ENCODE measurements at places on chromosomes 13 and 19. TPM values are rescaled to one million over a fixed set of nuclear protein-coding genes. Genes with fewer than 3 reads are reported as not detected.

GRCh38 chr13:42040730-42041010 is 7.8 kb upstream of the DGKH start:
- DNase-seq, result no peak
- H3K27ac ChIP-seq, result no peak overlapping the region
- peaks cover 10% of the 10 kb centered on the region for H3K4me1 ChIP-seq
- peak overlapping the region; percentile 73 for H3K4me3 ChIP-seq
- H3K36me3 ChIP-seq, result no peaks in the 10 kb centered on the region

- DNase-seq, result no peak
- no peak overlapping the region for H3K27ac ChIP-seq
- H3K36me3 ChIP-seq, result no peaks in the 10 kb centered on the region
Observed at GRCh38 chr13:30165796-30166195, 141.6 kb downstream of the KATNAL1 start.

Gene RFX2
- total RNA-seq, result 8.7 TPM

- no peak overlapping the region for H3K4me3 ChIP-seq
- 0 out of 2 replicates have a peak, but pooled peaks cover 12% of the 10 kb centered on the region for H3K4me1 ChIP-seq
- no peak for DNase-seq
- no peak overlapping the region for H3K27ac ChIP-seq
- H3K27me3 ChIP-seq, result 0 out of 2 replicates have a peak, but pooled peaks cover 3% of the 10 kb centered on the region
Observed at GRCh38 chr19:32813862-32814425, 55.6 kb downstream of the SLC7A9 start.

GRCh38 chr13:112755331-112755730 is 65.5 kb downstream of the ATP11A start:
- peaks cover 10% of the 10 kb centered on the region for H3K4me1 ChIP-seq
- no peak overlapping the region for H3K27ac ChIP-seq
- no peaks in the 10 kb centered on the region for H3K27me3 ChIP-seq

GRCh38 chr13:73059460-73060250 is 850 bp downstream of the KLF5 start:
- peaks cover 68% of the 10 kb centered on the region for H3K4me1 ChIP-seq
- peak overlapping the region; percentile 89 for H3K4me3 ChIP-seq
- no peaks in the 10 kb centered on the region for H3K27me3 ChIP-seq
- peak overlapping the region; percentile 96 for H3K27ac ChIP-seq
- peak; percentile 73 for DNase-seq

- no peak overlapping the region for H3K27ac ChIP-seq
- no peaks in the 10 kb centered on the region for H3K36me3 ChIP-seq
- no peaks in the 10 kb centered on the region for H3K27me3 ChIP-seq
- DNase-seq, result no peak
- peak overlapping the region; percentile 77 for H3K4me3 ChIP-seq
Observed at GRCh38 chr19:925087-925525, 729 bp upstream of the ARID3A start.

DNA sequence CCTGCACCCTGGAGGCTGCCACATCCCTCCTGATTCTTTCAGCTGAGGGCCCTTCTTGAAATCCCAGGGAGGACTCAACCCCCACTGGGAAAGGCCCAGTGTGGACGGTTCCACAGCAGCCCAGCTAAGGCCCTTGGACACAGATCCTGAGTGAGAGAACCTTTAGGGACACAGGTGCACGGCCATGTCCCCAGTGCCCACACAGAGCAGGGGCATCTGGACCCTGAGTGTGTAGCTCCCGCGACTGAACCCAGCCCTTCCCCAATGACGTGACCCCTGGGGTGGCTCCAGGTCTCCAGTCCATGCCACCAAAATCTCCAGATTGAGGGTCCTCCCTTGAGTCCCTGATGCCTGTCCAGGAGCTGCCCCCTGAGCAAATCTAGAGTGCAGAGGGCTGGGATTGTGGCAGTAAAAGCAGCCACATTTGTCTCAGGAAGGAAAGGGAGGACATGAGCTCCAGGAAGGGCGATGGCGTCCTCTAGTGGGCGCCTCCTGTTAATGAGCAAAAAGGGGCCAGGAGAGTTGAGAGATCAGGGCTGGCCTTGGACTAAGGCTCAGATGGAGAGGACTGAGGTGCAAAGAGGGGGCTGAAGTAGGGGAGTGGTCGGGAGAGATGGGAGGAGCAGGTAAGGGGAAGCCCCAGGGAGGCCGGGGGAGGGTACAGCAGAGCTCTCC is 6.9 kb upstream of the CEACAM5 start:
- DNase-seq, result no peak
- H3K27ac ChIP-seq, result no peak overlapping the region
- H3K4me1 ChIP-seq, result 0 out of 2 replicates have a peak, but pooled peaks cover 10% of the 10 kb centered on the region
- peaks cover 4% of the 10 kb centered on the region for H3K27me3 ChIP-seq
- H3K4me3 ChIP-seq, result no peak overlapping the region
- H3K36me3 ChIP-seq, result no peaks in the 10 kb centered on the region

Gene OLFM2
- 6.2 TPM for total RNA-seq

- no peak overlapping the region for H3K27ac ChIP-seq
- H3K4me1 ChIP-seq, result no peaks in the 10 kb centered on the region
- DNase-seq, result no peak
- H3K27me3 ChIP-seq, result no peaks in the 10 kb centered on the region
Observed at GRCh38 chr13:91174886-91175501, 172.5 kb upstream of the MIR17HG start.

- H3K27me3 ChIP-seq, result no peaks in the 10 kb centered on the region
- H3K4me1 ChIP-seq, result peaks cover 30% of the 10 kb centered on the region
- H3K36me3 ChIP-seq, result no peaks in the 10 kb centered on the region
- peak overlapping the region; percentile 95 for H3K27ac ChIP-seq
- DNase-seq, result no peak
- peak overlapping the region; percentile 97 for H3K4me3 ChIP-seq
Observed at GRCh38 chr19:45508417-45508860, 1.2 kb downstream of the VASP start.

GRCh38 chr19:3672993-3673392 is 27.3 kb downstream of the PIP5K1C start:
- H3K36me3 ChIP-seq, result no peaks in the 10 kb centered on the region
- no peak overlapping the region for H3K27ac ChIP-seq
- no peaks in the 10 kb centered on the region for H3K4me1 ChIP-seq
- H3K4me3 ChIP-seq, result no peak overlapping the region

GRCh38 chr19:7377196-7377595 is 28.5 kb downstream of the ARHGEF18 start:
- H3K27me3 ChIP-seq, result no peaks in the 10 kb centered on the region
- peaks cover 22% of the 10 kb centered on the region for H3K4me1 ChIP-seq
- peak; percentile 23 for DNase-seq

DNA sequence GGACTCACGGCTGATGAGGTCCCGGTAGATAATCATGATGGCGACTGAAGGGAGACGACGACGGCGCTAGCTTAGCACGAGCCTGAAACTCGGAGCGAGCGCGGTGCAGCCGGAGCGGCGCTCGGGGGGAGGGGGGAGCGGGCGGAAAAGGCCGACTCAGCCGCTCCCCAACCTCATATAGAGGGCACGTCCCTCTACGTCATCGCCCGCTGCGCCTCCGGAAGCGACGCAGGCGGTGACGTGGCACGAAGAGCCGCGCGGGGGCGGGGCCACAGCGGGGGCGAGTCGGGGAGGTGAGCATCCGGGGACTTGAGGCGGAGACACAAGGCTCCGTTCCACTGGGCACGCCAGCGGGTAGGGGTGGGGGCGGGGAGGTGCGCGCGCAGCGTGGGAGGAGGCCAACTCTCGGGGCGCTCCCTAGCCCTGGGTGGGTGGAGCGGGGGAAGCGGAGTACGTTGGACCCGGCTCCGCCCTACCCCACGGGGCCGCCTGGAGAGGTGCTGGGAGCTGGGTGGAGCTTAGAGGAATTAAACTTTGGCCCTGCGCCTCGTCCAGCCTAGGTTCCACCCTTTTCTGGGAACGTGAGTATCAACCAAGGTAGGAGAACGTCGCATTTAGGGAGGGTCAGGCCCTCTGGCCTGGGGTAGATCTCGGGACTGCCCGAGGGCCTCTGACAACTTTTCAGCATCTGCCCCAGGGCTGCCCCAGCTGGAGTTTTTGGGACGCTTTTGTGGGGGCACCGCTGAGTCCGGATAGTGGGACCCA is at the start of gene TPT1:
Gene TPT1, minus strand, starts transcription at position 150 of the 765 bp plus-strand sequence. Its CDS starts 114 bp downstream, at position 36.
- DNase-seq, result peak; percentile 99
- peaks cover 45% of the 10 kb centered on the region for H3K4me1 ChIP-seq
- H3K27ac ChIP-seq, result peak within 1 kb of the TSS; percentile 97
- H3K4me3 ChIP-seq, result peak within 1 kb of the TSS; percentile 95
- peaks cover 40% of the 10 kb centered on the region for H3K36me3 ChIP-seq

DNA sequence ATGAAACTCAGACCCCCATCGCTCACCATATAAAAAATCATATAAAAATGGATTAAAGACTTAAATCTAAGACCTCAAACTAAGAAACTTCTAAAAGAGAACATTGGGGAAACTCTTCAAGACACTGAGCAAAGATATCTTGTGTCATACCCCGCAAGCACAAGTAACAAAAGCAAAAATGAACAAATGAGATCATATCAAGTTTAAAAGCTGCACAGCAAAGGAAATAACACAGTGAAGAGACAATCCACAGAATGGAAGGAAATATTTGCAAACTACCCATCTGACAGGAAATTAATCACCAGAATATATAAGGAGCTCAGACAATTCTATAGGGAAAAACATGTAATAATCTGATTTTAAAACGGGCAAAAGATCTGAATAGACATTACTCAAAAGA is 808.3 kb downstream of the LIG4 start:
- no peaks in the 10 kb centered on the region for H3K27me3 ChIP-seq
- H3K4me1 ChIP-seq, result no peaks in the 10 kb centered on the region
- no peak overlapping the region for H3K4me3 ChIP-seq
- no peaks in the 10 kb centered on the region for H3K36me3 ChIP-seq

Gene PLEKHG2
- 32.1 TPM for total RNA-seq

- H3K27me3 ChIP-seq, result peaks cover 34% of the 10 kb centered on the region
- H3K27ac ChIP-seq, result no peak overlapping the region
- H3K36me3 ChIP-seq, result no peaks in the 10 kb centered on the region
- DNase-seq, result no peak
- H3K4me1 ChIP-seq, result no peaks in the 10 kb centered on the region
Observed at GRCh38 chr13:26873386-26873698, 112.8 kb upstream of the GPR12 start.

DNA sequence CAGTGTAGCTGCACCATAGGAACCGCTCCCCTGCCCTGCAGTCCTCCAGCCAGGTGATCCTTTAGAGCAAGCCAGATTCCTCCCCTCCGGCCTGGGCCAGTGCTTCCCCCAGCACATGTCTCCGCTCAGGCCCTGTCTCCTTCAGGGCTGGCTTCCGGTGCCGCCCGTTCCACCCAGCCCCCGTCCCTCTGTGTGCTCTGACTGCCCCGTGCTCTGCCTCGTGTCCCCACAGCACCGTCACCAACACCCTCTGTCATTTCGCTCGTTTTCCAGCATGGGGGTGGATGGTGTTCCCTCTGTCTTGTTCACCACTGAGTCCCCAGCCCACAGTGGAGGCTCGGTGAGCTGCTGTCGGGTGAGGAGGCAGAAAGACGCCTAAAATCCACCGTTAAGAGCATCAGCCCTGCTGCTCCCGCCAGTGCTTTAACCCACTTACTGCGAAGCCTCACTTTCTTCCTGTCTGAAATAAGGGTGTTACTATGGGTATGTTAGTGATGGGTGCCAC is 54.5 kb downstream of the TSSK6 start:
- no peak for DNase-seq
- no peaks in the 10 kb centered on the region for H3K27me3 ChIP-seq
- H3K36me3 ChIP-seq, result peaks cover 12% of the 10 kb centered on the region
- H3K27ac ChIP-seq, result no peak overlapping the region

GRCh38 chr13:80100636-80101035 is 240.3 kb downstream of the SPRY2 start:
- no peaks in the 10 kb centered on the region for H3K27me3 ChIP-seq
- H3K36me3 ChIP-seq, result no peaks in the 10 kb centered on the region
- DNase-seq, result no peak
- H3K4me1 ChIP-seq, result no peaks in the 10 kb centered on the region
- no peak overlapping the region for H3K27ac ChIP-seq

Gene HCST
- 1.8 TPM for total RNA-seq

DNA sequence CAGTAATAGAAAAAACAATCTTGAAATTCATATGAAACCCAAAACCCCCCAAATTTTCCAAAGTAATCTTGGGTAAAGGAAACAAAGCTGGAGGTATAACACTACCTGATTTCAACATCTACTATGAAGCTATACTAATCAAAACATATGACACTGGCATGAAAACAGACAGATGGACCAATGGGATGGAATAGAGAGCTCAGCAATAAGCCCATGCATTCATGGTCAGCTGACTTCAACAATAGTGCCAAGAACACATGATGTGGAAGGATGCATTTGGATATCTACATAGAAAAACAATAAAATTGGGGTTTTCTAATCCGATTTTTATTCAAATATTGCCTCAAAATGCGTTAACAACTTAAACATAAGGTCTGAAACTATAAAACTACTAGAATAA is 32.2 kb upstream of the ZNF766 start:
- H3K27ac ChIP-seq, result no peak overlapping the region
- H3K4me3 ChIP-seq, result no peak overlapping the region
- no peaks in the 10 kb centered on the region for H3K4me1 ChIP-seq
- H3K27me3 ChIP-seq, result peaks cover 5% of the 10 kb centered on the region
- H3K36me3 ChIP-seq, result no peaks in the 10 kb centered on the region

GRCh38 chr13:83547043-83547442 is 335.2 kb downstream of the SLITRK1 start:
- no peak for DNase-seq
- H3K27ac ChIP-seq, result no peak overlapping the region

DNA sequence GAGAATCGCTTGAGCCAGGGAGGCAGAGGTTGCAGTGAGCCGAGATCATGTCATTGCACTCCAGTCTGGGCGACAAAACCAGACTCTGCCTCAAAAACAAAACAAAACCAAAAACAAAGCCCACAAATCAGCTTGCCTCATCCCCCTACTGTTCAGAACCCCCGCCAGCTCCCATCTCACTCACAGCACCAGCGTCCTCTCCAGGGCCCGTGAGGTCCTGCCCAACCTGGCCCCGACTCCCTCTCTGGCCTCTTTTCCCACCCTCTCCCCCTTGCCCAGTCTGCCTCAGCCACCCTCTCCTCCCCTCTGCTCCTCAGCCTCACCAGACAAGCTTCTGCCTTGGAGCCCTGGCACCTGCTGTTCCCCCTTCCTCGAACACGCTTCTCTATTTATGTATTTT is 3.8 kb downstream of the SLC8A2 start:
- H3K36me3 ChIP-seq, result no peaks in the 10 kb centered on the region
- no peak for DNase-seq
- H3K4me1 ChIP-seq, result no peaks in the 10 kb centered on the region
- H3K4me3 ChIP-seq, result no peak overlapping the region

GRCh38 chr13:110330491-110331011 is 23.5 kb downstream of the COL4A2 start:
- H3K4me1 ChIP-seq, result no peaks in the 10 kb centered on the region
- no peaks in the 10 kb centered on the region for H3K36me3 ChIP-seq
- no peaks in the 10 kb centered on the region for H3K27me3 ChIP-seq
- no peak overlapping the region for H3K4me3 ChIP-seq
